ENCODE measurements at places on chromosomes 1 and 21.

DNA sequence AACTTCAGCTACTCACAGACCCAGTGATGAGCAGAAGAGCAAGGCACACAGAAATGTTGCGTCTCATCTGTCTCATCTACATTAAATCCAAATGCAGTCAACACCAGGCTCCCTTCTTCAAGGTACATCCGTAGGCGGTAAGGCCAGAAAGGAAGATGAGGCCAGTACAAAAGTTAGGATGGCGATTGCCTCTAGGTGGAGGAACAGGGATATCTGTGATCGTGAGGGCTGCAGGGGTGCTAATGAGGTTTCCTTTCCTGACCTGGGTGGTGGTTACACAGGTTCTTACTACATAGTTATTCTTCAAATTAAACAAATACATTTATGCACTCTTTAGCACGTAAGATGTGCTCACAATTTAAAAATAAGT lies 1.4 kb upstream of the MYBPH start:
- no peak for DNase-seq

- DNase-seq = no peak
These were observed 89.5 kb upstream of the GREM2 start for GRCh38 chr1:240701412-240701811.

GRCh38 chr1:193685986-193686385 lies 499.6 kb upstream of the B3GALT2 start:
- DNase-seq = no peak

DNA sequence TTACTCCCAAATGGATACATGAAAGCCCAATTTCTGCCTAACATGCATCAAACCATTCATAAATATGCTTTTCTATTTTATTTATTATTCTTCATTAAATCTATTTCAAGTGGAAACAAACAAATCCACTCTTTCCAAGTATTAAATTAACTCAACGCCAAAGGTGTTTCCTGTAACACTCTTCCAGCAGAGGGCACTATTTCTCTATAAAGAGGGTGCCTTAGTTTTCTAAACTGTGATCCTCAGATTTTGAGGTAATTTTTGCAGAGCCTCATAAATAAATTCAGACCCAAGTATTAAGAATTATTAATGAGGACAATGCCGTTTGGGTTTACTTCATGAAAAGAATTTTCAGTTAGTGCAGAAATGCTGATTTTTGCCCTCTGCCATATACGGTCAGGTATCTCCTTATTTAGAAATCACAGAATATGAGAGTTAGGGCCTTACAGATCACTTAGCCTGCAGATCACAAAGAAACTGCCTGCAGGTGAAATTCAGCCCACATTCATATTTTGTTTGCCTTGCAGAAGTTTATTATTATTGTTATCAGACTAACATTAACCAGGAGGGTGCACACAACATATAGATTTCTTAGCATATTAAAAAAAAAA lies 40.1 kb upstream of the MYSM1 start:
- DNase-seq = no peak

DNA sequence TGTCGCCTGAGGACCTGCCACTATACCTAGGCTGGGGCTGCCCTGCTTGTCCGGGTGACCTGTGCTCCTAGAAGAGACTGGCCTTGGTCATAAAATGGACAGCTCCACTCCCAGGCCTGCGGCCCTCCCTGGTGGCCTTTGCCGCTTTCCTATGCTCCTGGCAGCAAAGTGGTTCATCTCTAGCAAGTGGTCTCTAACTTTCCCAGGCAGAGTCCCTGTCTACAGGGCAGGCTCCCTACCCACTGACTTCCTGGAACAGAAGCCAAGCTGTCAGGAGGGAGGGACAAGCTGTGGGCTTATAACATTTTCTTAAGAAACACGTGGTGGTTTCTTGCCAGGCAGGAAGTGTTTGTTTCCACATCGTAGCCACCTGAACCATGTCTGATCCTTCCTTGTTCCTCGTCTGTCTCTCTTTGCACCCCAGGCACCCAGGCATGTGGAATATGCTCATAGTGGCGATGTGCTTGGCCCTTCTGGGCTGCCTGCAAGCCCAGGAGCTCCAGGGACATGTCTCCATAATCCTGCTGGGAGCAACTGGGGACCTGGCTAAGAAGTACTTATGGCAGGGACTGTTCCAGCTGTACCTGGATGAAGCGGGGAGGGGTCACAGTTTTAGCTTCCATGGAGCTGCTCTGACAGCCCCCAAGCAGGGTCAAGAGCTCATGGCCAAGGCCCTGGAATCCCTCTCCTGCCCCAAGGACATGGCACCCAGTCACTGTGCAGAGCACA lies 10.1 kb downstream of the H6PD start:
- DNase-seq = no peak

- DNase-seq = no peak
These were observed 424.5 kb upstream of the DAB1 start for GRCh38 chr1:57848406-57848805.

- no peak for DNase-seq
These were observed 734 bp downstream of the PTPN22 start for GRCh38 chr1:113870778-113871177.

DNA sequence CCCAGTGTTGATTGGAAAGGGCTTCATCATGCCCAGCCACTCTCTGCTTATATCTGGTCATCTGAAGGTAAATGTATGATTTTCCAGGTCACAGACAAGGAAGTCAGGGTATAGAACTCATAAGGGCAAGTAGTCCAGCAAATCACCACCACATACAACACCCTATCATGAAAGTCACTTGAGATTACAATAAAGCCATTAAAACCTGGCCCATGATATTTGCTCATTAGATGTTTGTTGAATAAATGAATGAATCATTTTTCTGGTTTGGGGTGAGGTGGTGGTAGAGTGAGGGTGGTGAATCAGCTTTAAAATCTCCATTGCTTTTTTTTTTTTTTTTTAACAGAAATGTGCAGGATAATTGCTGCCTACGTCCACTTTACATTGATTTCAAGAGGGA lies 91.9 kb downstream of the TGFB2 start:
- no peak for DNase-seq

DNA sequence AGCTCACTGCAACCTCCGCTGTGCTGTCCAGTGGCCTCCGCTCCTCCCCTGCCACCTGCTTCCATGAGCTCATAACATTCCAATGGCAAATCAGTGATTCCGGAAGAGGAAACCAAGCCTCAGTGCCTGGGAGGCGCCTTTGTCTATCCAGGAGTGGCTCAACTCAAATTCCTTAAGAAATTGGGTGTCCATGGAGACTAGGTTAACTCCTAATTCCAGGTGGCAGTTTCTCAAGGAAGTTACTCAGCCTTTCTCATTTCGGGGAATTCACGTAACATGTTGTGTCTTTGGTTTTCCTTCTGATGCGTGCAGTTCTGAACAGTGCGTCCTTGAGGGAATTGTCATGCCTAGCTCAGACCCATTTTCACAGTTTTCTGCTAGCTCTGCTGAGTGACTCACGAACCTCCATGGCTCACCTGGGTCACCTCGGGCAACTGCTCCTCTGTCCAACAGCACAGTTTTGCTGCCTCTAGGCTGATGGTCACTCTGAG lies 89.9 kb upstream of the DSCAM start:
- DNase-seq = no peak

DNA sequence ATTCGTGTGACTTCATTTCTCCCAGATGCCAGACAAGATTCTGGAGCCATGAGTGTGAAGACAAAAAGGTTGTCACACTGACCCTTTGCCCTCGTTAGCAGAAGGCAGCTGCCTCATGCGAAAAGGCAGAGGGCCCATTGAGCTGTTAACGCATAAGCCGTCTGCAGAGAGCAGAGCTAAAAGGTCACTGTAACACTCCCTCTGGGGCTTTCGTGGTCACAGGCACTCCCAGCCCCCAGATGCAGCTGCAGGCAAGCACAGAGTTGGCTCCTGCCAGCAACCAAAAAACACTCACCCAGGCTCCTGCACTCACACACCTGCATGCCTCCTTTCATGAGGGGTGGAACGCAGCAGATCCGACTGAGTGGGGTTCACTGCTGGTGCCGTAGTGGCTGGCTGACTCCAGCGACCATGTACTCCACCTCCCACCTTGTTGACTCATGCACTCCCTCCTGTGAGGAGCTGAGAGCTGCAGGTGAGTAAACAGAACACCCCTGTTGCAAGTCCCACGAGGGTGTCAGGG lies 287.5 kb downstream of the SMYD3 start:
- DNase-seq = no peak

DNA sequence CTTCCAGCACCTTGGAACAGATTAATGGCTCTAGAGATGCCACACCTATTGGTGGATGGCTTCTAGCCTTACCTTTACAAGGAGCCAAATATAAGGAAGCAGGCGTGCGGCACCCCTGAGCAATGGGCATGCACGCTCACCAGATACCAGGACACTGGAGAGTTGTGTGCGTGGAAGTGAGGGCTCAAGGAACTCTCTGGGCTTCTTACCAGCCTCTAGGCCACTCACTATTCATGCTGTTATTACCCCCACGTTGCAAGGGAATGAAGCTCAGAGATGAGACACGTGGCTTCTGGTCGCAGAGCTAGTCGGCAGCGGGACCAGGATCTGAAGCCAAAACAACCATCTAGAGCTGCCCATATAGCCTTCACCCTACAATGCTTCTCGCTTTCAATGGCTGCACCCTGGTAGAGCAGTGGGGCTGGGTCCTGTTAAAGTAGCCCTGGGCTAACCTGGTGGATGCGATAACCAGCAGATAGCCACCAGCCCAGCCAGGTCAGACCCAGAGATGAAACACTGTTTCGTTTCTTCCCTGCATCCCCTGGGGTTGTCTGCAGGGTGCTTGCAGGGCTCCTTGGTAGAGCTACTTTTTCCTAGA lies 396.4 kb upstream of the VAMP3 start:
- no peak for DNase-seq

- DNase-seq = no peak
These were observed 372.5 kb upstream of the ST6GALNAC5 start for GRCh38 chr1:76494807-76495206.
